ENCODE measurements at places on chromosomes 16 and 17.

GRCh38 chr16:1781758-1782407 is 488 bp downstream of the SPSB3 start:
- DNase-seq, result no peak

- DNase-seq, result no peak
Observed at GRCh38 chr17:77959926-77960521, 1.5 kb downstream of the TNRC6C start.

GRCh38 chr17:4806777-4807604 is at the start of gene PLD2:
Gene PLD2 (plus strand): TSS chr17:4807152. CDS start chr17:4807773, 621 bp downstream.
- no peak for DNase-seq

GRCh38 chr16:59991171-59991570 is 1257.1 kb upstream of the GOT2 start:
- no peak for DNase-seq

GRCh38 chr17:57708410-57708809 is 36.7 kb downstream of the CCDC182 start:
- no peak for DNase-seq

Data from non-pigmented ciliary epithelial cell (primary cell).